Suprapubic skin (tissue), 4 donors: ENCODE measurements at places on chromosomes 6 and 20. TPM values are rescaled to one million over a fixed set of nuclear protein-coding genes. Genes with fewer than 3 reads are reported as not detected.

RAET1E gene
- 14.4 TPM for total RNA-seq

PEDS1 gene
- 50.5 TPM for total RNA-seq

GRCh38 chr6:90428514-90428913 lies 131.9 kb upstream of the BACH2 start:
- no peak for DNase-seq

- DNase-seq: no peak
These were observed 198.4 kb upstream of the SOX4 start for GRCh38 chr6:21395121-21395520.

- no peak for DNase-seq
These were observed 158.2 kb upstream of the PRND start for GRCh38 chr20:4563534-4563933.

DNA sequence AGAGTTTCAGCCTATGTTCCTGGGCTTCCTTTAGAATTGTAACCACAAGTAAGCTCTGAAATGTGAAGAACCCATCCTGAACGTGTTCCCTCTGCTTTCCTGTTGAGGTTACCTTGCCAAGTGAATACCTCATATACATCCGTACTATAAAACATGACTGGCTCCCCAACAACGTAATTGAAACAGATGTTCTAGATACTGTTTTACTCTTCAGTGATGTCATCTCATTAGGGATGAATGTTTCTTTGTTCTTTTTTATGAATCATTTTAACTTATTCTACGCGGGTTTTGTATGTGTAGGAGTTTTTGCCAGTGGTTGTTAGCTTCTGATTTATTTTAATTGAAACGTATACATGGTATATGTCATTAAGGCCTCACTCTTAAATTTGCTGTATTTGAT lies 166.8 kb downstream of the SAMD5 start:
- DNase-seq: no peak

- DNase-seq: no peak
These were observed at the start of gene KCNB1 for GRCh38 chr20:49482621-49483017. Gene KCNB1 (minus strand): TSS chr20:49482668. CDS start chr20:49482480, 188 bp downstream.

DNA sequence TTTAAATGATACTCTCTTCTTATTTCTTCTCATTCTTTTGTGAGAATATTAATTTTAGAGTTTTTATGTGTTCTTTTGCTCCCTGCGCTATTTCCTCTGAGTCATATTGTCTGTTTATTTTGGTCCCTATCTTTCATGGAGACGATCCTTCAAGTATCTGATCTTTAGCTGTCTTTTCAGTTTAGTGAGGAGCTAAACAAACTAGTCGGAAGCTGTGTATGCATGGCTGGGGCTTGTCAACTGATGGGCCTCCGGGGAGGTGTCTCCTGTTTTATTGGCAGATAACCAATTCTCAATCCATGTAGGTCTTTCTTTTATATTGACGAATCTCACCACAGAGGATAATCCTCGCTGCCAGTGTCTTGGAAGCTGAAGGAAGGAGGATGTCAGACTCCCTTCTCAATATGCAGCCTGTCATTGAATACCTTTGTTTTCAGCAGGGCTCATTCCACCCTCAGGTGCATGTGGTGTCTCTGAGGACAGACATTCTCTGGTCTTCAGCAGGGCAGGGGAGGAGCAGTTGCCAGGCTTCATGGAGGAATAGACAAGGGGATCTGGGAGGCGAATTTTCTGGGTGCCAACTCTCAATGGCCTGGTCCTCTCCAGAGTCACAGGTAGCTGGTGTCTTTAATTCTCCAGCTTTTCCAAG lies 64.9 kb downstream of the RNF182 start:
- no peak for DNase-seq

DNA sequence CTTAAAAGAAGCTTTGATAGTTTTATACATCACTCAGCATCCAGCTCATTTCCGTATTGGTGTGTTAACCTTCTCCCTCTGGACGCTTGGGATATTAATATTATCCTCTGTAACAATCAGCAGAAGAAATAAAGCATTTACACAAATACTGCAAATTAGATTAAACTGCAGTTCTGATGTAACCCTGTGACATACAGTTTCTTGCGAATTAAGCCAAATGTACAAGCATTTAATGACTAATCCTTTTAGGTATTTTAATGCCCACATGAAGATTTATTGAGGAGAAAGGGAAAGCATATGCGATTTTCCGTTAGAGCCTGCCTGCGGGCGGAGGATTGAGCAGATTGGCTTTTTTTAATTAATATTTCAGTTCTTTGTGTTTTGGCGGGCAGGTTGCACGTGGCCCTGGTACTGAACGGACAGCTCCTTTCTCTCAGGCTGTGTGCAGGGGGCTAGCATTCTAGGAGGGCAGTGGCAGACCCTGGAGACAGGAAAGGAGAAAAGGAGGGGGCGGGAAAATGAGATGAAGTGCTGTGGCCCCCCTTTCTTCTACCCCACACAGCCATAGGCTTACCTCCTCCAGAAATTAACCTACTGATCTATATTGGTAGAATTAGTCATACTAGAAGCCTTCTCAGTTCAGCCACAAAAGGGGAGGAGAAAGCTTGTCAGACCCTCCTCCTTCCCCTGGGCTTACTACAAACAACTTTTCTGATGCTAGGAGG lies 14.1 kb upstream of the TFAP2D start:
- no peak for DNase-seq

DNA sequence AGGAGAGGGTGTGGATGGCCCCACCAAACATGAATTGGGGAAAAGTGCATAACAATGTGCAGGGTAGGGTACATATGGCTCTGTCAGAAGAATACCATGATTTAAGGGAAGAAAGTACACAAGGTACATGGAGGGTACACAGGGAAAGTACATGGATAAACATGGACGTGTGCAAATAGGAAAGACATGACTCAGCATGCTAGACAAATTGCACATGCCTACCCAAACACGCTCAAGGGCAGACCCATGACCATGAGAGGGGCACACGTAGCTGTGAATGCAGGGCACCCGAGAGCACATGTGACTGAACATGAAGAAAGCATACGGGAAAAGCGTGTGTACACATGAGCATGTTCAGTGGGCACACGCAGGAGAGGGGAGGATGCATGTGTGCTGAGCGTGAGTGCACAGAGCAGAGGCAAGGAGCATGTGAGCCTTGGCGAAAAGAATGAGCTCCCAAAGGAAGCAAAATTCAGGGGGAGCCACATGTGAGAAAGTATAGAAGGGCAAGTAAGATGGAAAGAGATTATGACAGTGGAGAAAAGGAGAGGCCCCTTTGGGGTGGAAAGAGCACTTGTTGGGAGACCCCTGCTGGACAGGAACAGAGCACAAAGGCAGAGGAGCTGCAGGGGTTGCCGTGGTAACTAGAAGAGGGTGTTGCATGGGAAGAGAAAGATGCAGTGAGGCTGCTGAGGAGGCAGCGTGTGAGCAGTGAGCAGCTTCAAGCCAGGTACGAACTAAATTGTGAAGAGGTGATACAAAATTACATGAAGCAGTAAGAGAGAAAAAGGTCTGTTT lies 17.8 kb downstream of the OR2H2 start:
- no peak for DNase-seq

DNA sequence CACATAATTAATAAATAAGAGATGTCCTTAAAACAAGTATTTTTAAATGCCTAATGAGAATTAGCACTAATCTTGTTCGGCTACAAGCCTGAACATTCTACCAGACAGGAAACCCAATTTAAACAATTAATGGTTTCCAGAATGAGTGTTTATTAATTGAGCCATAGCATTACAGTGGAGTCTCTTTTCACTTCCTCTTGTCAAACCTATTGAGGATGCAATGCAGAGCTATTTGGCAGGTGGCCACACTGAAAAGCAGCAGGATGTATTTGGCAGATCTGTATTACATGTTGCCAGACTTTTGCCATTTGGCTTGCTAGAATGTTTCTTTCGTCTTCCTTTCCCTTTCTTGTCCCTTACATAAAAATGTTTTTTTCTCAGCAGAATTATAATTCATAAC lies 475.2 kb upstream of the MARCKS start:
- DNase-seq: peak; percentile 64
